ENCODE measurements at places on chromosomes 2 and 18.

GRCh38 chr2:212532087-212532486, 6.5 kb downstream of the ERBB4 start:
- DNase-seq, result no peak

- DNase-seq, result no peak
Observed at GRCh38 chr2:9665898-9666297, 35.1 kb upstream of the YWHAQ start.

DNA sequence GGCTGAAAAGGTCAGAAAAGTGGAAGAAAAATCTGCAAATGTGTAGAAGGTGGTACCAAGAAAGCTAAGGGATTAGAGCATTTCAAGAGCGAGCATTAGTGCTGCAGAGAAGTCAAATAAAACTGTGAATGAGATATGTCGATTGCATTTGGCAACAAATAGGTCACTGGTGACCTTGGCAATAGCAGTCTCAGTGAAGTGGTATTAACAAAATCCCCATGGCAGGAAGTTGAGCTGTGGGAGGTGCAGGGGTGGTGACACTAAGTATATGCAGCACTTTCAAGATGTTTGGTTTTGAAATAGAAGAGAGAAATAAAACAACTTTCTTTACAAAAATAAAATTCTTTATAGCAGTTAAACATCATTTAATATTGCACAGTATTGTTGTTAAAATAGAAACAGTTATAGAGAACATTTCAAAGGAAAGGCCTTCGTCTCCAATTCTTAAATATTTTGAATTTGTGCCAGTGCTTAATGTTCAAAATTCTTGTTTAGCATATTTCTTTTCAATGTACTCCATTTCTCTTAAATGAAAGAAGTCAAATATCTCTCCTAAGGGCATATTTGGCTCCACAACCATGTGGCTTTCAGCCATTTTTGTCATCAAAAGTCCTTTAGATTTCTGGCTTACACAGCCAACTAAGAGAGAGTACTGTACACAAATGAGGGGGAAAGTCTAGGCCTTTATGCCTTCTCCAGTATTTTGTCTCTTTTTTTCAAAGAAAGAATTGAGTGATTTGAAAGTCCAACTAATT, 443.0 kb upstream of the MMADHC start:
- DNase-seq, result no peak

DNA sequence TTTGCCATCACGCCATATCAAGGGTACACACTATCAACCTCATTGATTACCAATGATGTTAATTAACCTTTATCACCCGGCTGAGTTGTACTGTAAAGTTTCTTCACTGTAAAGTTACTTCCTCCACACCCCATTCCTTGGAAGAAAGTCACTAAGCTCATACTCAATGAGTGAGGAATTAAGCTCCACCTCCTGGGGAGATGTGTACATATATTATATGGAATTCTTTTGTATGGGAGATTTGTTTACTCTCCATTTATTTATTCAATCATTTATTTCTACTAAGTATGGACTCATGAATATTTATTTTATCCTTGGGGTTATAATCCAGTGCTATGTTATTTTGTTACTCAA, 56.8 kb downstream of the C2orf74 start:
- DNase-seq, result no peak

DNA sequence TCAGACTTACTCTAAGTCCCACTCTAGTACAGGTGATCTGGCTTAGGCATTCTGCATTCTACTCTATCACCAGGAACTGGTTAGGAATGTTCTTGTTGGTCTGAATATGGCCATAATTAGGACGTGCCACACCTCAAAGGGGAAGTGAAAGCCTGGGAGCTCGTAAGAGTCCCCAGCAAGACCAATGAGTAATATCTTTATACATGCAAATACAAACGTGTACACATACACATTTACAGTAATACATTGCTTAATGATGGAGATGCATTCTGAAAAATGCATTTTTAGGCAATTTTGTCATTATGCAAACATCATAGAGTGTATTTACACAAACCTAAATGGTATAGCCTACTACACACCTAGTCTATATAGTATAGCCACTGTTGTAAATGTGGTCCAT, 19.5 kb upstream of the ERCC3 start:
- no peak for DNase-seq

GRCh38 chr2:224268441-224268840, 133.5 kb downstream of the FAM124B start:
- DNase-seq, result peak; percentile 44

- no peak for DNase-seq
Observed at GRCh38 chr2:105610576-105611332, 134.0 kb upstream of the NCK2 start.

DNA sequence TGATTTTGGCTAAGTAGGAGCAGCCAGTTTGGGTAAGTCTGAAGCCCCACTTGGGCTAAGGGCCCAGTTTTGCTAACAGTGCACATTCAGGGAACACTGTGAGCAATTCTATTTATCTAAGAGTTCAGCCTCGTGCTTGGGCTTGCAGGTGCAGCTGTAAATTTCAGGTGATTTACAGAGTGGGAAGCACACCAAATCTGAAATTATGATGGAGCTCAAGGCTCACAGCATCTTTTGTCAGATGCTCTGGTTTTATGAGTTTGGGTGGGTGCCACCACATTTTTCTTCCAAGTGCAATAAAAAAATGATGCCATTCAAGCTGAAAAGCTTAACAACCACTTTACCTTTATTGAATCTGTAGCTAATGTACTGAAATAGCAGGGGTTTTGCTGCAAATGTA, 671.2 kb downstream of the LRRTM4 start:
- no peak for DNase-seq

DNA sequence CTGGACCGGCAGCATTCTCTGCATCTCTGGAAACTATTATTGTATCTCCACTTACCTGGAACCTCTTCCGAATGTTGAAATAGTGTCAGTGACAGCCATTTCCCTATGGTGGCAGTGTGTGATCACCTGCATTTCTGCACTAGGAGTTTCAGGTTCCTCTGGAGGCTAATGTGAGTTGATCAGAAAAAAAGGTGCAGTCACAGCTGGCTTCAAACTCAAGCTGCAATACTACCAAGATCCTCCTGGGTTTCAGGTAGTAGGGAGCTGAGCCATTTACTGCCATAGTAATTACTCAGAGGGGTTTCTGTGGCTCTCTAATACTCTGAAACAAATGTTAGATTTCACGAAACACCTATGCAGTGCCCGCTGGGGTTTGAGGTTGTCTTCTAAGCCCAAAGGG, 183.5 kb upstream of the OSR1 start:
- no peak for DNase-seq

GRCh38 chr18:11008505-11008904, 140.9 kb downstream of the PIEZO2 start:
- DNase-seq, result no peak

DNA sequence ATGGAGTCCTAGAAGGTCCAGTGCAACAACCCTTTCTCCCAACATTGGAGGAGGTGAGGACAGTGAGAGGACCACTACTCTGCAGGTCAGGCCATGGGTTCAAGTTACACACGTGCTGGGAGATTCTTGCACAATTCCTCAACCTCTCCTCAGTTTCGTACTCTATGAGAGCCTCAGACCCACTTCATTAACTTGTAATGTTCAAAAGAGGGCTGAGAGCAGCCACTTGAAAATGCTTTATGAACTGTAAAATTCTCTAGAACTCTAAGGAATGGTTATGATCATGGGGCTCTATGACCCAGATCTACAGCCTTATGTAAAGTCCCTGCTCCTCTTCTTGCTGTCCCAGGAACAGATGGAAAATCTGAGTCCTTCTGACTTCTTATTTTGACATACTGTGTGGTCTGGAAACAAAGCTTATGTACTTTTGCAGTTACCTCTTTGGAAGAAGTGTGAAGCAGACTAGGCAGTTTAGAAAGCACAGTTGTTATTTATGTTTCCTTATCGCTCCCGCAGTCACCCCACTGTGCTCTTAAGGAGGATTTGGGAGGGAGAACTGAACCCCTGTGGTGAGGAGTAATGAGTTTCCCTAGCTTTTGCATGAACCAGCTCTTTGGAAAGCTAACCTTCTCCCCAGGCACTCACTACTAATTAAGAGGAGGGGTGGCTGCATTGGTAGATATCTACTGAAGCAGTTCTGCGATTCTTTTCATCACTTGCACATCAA, 296.6 kb downstream of the LRRTM1 start:
- no peak for DNase-seq

- no peak for DNase-seq
Observed at GRCh38 chr2:97717613-97717995, 4.2 kb downstream of the ZAP70 start.

DNA sequence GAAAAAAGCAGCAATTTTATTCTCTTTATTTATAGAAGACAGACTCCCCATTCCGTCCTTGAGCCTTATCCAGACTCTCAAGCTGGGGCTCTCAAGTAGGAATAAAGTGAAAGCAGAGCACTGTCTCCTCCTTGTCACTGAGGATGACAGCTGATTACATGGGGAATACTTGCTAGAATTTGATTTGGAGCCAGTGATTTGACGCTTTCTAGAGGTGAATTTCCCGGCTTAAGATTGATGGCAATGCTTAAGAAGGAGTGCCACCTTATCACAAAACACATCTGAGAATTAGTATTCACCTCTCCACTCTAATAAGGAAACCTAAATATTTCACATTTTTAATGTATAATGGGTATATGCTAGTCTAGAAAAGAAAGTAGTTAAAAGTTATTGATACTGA, 135.4 kb upstream of the SLC39A10 start:
- no peak for DNase-seq

DNA sequence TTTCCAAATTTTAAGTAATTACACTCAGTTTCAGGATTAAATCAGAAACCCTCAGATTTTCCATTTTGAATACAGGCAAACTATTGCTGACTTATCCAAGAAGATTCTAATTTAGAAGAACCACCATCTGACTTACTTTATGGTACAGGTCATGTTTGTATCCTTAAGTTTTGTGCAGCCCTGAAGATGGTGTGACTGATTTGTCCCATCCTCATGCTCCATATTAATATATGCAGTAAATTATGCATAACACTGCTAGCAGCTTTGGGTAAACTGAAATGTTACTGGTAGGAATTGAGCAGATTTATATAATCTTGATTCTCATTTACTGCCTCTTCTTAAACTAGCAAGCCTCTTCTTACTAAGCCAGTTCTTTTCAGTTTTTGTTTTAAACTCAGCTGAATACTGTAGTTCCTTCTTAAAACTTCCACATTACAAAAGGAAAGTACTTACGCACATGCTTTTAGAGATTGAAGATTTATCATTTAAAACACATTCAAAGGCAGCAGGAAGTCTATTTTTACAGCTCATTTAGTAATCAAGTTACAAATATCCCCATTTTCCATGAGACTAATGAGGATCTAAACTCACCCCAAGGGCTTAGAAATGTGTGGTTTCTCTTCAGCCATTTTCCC, 25.7 kb downstream of the MEX3C start:
- no peak for DNase-seq

GRCh38 chr18:8283891-8284585, 325.2 kb upstream of the RAB12 start:
- no peak for DNase-seq

- DNase-seq, result no peak
Observed at GRCh38 chr2:119114266-119114665, 44.3 kb downstream of the C1QL2 start.

- no peak for DNase-seq
Observed at GRCh38 chr2:170891893-170892292, 37.2 kb upstream of the GORASP2 start.

GRCh38 chr2:46545015-46545839, 65.9 kb downstream of the TMEM247 start:
- DNase-seq, result no peak

GRCh38 chr2:16246911-16247310, 306.6 kb downstream of the MYCN start:
- no peak for DNase-seq

DNA sequence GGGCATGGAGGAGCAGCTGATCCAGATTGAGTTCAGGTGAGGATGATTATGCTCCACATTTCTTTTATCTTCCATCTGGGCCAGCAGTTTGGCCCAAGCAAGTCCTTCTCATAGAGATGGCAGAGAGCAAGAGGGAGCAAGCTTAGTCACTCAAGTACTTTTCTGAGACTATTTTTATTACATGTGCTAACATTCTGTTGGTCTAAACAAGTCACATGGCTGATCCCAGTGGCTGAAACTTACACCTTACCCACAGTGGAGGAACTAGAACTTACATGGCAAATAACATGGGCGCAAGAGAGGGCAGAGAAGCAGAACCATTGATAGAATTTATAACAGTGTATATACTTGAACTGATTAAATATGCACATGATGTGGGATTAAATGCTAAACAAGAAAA, 105.7 kb downstream of the KYNU start:
- no peak for DNase-seq
